RKO (cell line): ENCODE measurements at places on chromosomes 7 and 10.

DNA sequence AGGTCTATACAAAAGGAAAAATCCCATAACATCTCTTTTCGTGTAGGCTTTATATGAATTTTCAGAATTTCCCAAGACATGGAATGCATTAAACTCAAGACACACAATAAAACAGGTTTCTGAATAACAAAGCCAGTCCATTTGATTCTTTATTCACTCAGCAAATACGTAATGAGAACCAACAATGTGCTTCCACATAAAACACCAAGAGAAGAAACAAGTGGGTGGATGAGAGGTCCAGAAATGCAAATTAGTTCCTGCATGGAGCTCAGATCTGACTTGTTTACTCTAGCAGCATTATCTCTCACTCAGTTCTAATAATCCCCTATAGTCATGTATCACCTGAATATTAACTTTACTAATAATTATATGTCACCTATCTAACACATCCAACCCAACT lies 249.5 kb downstream of the LRRTM3 start:
- DNase-seq = no peak

GRCh38 chr10:5766189-5766588 lies 47.0 kb downstream of the GDI2 start:
- no peak for DNase-seq

DNA sequence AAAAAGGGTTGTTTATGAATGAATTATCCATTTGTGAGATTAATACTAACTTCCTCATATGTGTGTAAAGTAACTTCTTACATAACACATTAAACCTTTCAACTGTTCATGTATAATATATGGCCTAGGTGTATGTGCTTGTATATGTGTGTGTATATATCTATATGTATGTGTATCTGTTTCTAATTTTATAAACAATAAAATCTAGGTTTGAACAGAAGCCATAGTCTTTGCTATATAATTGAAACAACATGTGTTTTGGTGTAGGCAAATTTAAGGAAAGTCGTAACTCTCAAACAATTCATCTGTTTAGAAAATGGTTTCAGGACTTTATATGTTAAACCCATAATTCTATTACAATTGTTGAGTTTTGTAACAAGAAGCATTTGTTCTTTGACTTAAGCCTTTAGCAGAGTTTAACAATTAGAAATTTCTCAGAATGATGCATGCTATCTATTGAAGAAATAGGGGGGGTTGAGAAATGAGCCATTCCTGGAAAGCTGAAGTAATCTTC lies 103.3 kb downstream of the BBS9 start:
- DNase-seq = no peak

- peak; percentile 62 for DNase-seq
Observed at GRCh38 chr7:98559958-98560357, 57.1 kb upstream of the NPTX2 start.

DNA sequence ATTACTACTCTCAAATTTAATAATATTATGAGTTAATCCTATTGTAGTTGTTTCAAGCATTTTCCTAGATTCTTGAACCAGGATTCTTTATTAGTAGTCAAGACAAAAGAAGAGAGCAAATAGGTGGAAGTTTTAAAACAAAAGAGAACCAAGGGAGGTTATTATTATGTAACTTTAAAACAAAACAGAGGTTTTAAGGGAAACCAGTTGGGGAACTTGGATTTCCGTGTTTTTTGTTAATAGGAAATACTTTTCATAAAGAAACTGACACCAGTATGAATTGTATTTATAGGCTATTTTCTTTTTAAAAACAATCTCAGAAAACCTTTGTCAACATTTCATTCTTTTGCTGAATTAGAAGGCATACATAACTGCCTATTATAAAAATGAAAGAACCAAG lies 183.9 kb downstream of the WNT2 start:
- no peak for DNase-seq
